ENCODE measurements at places on chromosomes 11 and 22.

- no peak for DNase-seq
These were observed 6.6 kb downstream of the TRIM22 start for GRCh38 chr11:5696210-5696609.

GRCh38 chr11:114705280-114706024 lies 27.1 kb downstream of the NXPE2 start:
- DNase-seq = no peak

- DNase-seq = no peak
These were observed 82.1 kb downstream of the PPP6R3 start for GRCh38 chr11:68542617-68543016.

GRCh38 chr11:126163074-126163700 lies 48.3 kb downstream of the RPUSD4 start:
- no peak for DNase-seq

- DNase-seq = no peak
These were observed 41.2 kb downstream of the MAPK1 start for GRCh38 chr22:21826204-21826603.

GRCh38 chr11:126682590-126682989 lies 318.0 kb downstream of the KIRREL3 start:
- no peak for DNase-seq

GRCh38 chr11:118618991-118619375 lies 11.6 kb downstream of the PHLDB1 start:
- DNase-seq = no peak

DNA sequence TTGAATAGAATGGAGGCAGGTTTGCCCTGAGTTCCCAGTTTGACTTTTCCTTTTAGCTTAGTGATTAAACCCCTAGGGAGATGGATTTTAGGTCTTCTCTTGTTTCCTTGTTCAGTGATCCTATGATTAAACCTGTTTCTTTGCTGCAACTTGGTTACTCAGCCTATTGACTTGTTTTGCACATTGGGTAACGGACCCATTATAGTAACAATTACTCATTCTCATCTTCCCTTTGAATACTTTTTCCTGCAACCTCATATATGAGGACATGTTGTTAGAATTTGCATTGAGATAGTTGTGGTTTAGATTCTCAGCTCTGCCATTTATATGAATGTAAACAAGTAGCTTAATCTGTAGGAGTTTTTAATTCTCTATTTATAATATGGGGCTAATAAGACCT lies 489.2 kb upstream of the CNTN5 start:
- no peak for DNase-seq

DNA sequence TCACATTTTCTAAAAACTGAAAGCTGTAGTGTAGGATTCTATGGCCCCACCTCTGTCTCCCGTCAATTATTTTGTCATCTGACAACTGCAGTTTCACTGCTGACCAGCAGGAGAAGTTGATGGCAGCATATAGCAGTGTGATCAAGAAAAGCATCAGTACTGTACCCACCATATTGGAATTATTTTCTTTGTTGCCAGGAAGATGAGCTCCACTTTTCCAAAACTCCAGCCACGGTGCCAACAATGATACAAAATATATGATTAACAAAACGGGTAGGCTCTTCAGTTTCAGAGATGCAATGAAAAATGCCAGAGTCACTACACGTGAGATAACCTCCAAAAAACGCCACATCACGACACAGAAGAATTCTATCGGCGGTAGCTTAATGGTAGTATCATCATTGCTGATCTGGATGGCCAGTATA lies 41.3 kb downstream of the XKR3 start:
- no peak for DNase-seq

DNA sequence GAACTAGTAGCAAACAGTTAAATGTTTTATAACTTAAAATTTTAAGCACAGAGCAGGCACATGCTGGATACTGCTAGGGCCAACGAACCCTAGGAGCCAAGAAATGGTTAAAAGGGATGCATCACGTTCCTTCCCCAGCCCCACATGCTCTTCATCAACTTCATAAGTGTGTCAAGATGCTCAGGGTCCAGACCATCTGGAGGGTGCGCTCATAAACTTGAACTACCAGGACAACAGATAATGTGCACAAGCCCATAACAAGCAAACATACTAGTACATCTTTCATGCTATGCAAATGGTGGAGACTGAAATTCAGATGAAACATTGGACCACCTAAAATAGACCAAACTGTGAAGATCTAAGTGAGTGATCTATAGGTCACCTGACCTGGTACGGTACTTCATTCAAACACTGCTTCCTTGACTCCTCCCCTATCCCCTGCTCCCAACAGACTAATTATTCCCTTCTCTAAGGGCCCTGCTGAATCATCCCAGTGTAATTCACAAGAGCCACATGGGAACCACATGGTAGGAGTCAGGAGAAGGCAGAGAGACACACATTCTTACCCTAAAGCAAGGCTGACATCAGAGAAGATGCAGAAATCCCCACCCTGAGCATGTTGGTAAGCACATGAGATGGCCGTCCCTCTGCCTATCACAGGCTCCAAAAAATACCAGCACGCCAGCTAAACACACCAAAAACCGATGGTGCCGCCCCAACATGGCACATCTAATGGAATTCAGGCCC lies 83.9 kb downstream of the ETS1 start:
- no peak for DNase-seq

DNA sequence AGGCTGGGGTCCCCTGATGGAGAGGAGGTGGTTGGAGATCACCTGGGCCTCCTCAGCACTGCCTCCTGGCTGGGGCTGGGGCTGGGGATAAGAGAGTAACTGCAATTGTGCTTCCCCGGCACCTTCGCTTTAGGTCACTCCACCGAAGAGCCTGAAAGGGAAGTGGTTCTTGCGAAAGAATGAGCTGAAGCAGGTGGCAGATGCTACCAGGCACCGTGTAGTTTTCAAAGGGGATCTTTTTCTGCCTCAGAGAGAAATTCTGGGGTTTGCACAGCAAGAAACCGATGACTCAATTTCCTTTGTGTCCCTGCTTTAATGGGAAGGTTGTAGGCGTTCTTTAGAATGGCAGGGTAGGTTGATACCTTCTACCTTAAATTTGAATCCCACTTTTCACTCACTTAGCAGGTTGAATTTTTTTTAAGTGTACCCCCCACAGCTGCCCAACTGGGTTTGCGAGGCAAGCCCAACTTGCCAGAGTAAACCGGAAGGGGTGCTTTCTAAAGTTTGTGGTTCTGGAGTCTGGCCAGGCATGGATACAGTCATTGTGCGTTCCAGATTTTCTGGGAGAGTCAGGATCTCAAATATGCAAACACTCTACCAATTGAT lies 5.3 kb downstream of the CD44 start:
- peak; percentile 48 for DNase-seq

DNA sequence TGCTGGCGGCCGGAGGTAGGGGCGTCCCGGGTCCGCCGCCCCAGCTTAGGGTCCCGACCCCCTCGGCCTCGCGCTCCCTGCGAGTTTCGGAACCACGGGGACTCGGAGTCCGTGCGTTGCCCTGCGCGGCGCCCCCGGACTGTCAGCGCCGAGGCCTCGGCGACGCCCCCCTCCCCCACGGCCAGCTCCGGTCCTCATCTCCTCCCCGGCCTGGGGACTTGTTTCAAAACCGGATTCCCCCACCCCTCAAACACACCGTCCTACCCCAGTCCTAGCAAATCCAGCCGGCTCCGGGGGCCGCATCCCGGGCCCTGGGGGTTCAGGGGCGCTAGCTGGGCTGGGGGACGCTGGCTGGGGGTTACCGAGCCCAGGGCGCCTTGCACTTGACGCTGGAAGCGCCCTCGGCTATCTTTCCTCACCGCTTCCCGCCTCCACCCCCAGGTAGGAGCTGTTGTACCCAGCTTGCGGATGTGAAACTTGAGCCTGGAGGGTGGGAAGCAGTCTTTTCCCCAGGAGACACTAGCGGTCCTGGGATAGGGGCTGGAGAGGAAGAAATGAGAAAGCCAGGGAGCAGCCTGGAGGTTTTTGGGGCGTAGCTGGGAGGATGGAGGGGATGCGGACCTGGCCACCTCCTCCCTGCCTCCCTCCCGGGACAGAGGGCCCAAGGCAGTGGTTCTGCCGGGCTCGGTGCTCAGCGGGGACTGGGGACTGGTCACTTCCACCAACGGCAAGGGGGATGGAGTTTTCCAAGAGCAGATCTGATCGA lies 550 bp downstream of the FBLN1 start:
- DNase-seq = no peak

- DNase-seq = no peak
These were observed 915.6 kb downstream of the METTL15 start for GRCh38 chr11:29023761-29024160.

- no peak for DNase-seq
These were observed 1.1 kb downstream of the RRP8 start for GRCh38 chr11:6602096-6602940.

- DNase-seq = no peak
These were observed 92.7 kb downstream of the NTM start for GRCh38 chr11:131463162-131463561.

DNA sequence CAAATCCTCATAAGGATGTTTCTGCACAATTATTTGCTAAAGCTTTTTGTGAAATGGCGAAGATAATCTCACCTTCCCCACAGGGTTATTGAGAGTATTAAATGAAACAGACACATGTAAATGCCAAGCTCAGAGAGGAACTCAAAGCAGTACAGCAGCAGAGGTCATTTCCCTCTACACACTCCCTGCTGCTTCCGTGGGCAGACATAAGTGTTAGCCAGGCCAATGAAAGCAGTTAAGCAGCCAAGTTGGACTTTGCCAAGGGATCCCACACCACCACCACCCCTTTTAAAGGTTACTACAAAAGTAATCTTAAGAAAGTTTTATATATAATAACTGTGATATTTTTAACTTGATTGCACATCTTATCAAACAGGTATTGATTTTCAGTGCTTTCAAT lies 4.0 kb upstream of the FAM111A start:
- DNase-seq = no peak

GRCh38 chr11:104134745-104135144 lies 29.2 kb downstream of the PDGFD start:
- DNase-seq = no peak

- DNase-seq = no peak
These were observed 4.3 kb upstream of the PARVB start for GRCh38 chr22:44019846-44020245.

- DNase-seq = no peak
These were observed 3.1 kb downstream of the RELT start for GRCh38 chr11:73379189-73379880.

DNA sequence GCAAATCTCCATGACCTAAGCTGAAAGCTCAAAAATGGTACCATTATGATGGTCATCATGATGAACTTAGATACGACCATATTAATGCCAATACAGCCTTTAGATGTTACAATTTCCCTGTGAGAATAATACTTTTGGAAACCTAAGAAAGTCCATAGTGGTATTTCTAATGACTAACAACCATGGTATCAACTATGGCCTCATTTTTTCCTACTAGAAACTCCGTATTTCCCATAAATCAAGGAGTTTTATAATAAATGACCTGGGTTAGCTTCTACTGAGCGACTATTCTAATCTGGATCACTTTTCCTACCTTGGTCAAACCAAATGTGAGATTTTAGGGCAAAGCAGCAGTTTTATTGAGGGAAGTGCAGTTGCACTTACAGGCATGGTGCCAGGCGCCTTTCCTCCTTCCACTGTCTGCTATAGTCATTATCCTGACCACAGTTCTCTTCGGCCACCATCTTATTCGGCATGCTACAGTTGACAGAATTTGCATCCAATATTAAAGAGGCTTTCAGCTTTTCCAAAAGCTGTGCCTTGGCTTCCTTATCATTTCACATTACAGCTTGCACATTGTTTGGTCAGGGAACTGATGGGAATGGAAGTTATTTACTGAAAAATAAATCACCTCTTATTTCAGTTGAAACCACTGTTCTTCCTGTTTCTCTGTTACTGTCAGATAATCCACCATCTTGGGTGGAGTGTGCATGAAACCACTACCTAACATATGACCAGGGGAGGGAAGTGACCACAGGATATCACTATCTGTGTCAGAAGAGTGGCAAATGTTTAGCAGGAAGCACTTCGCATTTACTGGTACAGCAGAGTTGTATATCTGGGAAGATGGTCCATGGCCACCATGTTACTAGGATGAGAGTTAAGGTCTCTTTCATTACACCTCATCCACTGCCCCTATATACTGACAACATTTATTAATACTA lies 74.5 kb upstream of the PICALM start:
- DNase-seq = no peak
